ENCODE measurements at places on chromosomes 1 and 21.
A peak's percentile ranks its signal among the peaks of the same experiment; 100 is the strongest.

- DNase-seq = no peak
Measured at GRCh38 chr1:109895720-109896504, 14.7 kb upstream of the CSF1 start.

DNA sequence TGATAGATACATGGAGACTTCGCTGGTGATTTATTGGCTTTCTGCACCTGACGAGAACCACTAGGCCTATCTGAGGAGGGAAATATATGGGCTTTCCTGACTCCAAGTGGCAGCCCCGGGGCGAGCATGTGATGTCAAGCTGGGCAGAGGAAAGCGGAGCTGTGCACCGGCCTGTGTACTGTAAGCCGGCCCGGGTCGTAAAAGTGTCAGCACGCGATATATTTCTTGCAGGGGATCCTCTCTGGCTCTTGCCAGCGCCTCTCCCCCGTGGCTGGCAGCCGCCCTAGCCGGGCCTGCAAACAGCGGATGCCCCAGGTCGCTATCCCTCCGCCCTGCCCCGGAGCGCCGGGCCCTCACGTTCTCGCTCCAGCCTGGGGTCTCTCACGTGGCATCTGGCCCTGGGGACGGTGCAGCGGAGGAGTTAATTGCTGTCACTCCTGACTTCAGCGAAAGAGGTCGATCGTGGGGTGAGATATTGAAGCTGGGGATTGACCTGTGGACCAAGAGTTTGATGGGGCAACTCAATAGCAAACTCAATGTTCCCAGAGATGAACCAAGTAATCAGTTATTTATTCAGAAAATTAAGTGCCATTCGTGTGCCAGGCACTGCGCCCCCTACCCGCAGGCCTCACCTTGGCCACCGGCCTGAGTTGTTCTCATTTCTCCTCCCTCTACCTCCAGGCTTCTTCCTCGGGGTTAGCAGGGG, 41.0 kb upstream of the HAO2 start:
- no peak for DNase-seq

DNA sequence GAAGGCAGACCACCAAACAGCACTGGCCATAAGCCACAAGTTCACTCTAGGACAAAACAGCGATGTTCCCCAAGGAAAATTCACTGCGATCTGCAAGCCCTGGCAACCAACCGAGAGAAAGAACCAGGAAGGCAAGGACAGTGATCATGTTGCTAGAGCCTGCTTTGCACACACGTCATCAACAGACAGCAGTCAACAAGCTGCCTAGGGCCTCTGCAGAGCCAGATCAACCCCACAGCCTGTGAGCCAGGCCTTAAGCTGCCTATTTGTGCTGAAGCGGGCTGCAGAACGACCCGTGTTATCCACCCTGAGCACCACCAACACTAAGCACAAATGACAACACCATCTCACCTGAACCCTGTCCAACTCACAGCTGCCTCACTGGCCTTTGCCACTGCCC, 6.2 kb upstream of the YRDC start:
- DNase-seq = no peak

GRCh38 chr21:27168084-27168483, 201.2 kb upstream of the ADAMTS5 start:
- DNase-seq = no peak

- DNase-seq = no peak
Measured at GRCh38 chr1:209583408-209583807, at the start of gene CAMK1G. TSS of gene CAMK1G (plus strand) at chr1:209583714. CDS start at chr1:209594984, 11,270 bp downstream.

DNA sequence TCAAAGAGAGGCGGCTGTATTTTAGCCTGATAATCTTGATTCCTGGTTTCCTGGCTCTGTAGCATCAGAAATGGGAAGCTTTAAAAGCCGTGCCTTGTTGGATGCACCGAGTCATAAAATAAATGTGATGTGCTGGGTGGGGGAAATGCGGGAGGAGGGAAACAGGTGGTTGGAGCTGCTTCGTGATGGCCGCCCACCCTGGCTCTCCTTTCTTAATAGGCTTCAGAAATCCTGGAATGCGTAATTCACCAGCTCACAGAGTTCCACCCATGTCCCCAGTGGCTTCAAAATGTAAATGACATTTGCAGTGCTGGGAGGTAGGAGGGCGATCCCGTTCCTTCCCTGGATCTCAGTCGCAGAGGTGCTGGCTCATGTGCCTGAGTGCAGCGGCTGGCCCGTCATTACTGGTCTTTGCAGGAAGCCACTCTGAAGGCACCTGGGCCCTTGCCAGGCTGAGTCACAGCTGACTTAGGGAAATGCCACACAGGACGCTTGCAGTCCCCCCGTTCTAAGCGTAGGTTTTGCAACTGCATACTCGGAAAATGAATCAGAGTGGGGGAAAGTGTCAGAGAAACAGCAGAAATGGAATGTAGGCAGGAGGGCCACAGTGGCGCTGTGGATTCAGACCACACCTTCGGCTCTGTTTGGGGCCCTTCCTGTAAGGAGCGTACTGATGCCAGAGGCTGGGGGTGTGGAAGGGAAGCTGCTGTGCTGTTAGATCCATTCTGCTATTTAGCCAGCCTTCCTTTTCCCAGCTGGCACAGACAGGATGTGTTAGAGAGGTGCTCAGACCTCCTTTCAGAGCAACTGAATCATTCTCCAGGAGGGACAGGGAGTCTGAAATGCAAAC, 37.6 kb downstream of the GALNT2 start:
- DNase-seq = peak; percentile 28

DNA sequence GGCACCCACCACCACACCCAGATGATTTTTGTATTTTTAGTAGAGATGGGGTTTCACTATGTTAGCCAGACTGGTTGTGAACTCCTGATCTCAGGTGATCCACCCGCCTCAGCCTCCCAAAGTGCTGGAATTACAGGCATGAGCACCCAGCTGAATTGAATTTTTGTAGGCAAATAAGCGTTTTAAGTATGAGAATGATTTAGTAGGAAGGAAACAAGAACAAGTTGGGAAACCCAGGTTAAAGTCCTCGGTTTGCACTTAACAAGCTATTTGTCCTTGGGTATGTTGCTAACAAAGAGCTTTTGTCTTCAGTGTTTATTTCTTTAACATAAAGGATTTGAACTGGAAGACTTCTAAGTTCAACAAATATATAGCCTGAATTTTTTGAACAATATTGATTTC, 23.9 kb downstream of the BTF3L4 start:
- DNase-seq = no peak

DNA sequence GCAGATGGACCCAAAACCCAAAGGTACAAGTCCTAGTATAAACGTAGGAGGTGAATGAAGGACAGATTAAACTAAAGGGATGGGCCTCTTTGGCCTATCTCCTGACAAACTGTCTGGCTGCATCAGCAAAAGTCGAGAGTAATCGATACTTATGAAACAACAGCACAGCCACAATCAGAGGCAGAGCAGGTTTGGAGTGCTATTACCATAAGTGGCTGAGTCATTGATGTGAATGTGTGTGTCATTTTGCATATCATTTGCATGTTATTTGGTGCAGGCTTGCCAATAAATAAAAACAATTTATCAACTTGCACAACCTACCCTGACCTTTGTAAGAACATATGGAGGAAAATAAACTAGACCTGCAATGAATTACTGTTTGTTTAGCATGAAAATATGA, 283.1 kb downstream of the NUF2 start:
- no peak for DNase-seq

DNA sequence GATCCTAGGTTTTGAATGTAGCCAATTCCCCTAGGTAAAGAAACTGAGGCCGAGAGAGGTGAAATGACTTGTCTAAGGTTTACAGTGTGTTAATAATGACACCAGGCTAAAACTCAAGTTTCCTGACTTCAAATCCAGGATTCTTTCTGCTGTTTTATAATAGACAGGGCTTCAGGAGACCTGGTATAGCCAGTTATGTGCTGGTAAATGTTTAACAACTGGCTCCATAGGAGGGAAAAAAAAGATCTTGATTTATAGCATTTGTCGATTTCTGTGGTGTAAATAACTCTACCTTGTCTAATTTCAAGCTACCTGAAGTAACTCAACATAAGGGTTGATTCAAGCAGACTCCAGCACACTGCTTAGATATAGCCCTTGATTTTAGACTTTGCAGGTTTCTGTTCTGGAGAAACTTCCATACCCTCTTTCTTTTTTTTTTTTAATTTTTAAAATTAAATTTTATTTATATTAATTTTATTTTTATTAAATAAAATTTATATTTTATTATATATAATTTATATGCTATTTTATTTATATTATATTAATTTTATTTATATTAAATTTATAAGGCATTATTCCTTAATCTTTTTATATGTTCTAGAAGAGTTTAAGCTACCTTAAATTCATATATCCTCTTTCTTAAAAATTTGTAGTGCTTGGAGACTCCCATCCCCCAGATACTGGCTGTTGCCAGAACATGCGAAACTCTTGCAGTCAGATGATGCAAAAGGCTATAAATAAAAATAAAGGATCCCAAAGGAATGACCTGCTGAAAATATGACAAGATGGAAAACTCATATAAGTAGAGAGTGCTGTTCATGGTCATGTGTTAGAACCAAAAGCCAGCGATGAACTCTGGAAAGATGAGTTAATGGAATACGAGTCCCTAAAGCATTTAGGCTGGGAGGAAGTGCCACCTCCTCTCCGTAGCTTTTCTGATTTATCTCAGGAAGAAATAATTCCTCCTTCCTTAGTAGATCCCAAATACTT, 35.4 kb upstream of the SRSF10 start:
- no peak for DNase-seq

- no peak for DNase-seq
Measured at GRCh38 chr1:46190539-46190938, 7.7 kb downstream of the POMGNT1 start.

GRCh38 chr21:44442266-44443125, 12.8 kb upstream of the LRRC3 start:
- DNase-seq = no peak

All from effector CD4-positive, alpha-beta T cell (primary cell).